ENCODE measurements at places on chromosomes 7 and 10.

DNA sequence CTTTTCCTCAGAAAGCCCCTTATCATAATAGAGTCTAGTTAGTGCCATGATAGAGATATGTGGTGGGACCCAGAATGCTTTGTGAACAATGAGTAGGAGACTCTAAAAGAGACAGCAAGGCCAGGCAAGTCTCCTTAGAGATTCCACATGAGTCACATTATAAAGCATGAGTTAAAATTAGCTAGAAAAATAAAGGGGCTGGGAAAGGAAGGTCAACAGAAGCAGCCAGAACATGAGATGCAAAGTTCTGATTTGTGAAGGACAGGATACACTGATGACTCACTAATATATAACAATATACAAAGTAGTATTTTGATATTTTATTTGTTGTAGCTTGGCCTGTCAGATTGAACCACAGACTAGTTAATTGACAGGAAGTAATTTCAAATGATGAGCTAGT, 25.3 kb upstream of the SNX13 start:
- peak; percentile 69 for DNase-seq

- DNase-seq, result peak; percentile 1
These were observed 541 bp downstream of the ELMO1 start for GRCh38 chr7:37448011-37448635.

DNA sequence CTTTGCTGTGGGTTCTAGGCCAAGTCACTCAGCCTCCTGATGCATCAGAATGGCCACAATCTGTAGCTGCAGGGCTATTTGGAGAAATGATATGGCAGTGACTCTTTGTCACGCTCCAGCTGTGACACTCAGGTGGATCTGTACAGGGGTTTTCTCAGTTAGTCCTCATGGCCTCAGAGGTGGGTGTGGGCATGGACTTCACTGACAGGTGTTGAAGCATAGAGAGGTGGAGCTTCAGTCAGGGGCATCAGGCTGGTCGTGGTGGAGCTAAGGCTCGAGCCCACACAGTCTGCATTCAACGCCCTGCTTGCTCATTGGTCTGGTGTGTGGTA, 21.2 kb downstream of the PALD1 start:
- DNase-seq, result no peak

- peak; percentile 80 for DNase-seq
These were observed 1.1 kb upstream of the HOXA1 start for GRCh38 chr7:27096768-27097514.

- no peak for DNase-seq
These were observed 149.4 kb upstream of the ZMIZ1 start for GRCh38 chr10:78919181-78919966.

- peak; percentile 31 for DNase-seq
These were observed 144.7 kb downstream of the PFKFB3 start for GRCh38 chr10:6347391-6347951.

DNA sequence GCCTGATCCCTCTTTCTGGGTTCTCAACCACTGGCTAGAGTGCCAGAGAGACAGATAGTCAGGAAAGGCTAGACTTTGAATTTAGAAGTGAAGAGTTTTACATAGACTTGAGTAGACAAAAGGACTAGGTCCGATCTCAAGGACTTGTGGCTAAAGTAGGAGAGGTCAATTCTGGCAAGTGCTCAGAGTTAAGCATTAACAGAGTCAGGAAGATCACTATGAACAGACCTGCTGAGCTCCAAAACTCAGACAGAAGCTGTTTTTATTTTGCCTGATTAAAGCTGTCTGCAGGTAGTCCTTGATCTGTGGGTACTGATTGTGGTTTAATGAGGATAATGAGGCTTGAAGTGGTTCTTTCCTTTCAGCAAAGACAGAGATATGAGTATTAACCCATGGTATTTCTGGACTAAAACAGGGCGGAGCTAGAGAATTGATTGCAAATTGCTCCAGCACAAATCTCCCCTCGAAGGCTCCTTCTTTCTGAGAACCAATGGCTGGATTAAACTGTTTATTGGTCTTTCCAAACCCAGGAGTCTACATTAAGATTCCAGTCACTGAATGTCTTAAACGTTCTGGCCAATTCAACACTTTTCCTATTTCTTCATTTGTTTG, 423.2 kb downstream of the IPMK start:
- no peak for DNase-seq

DNA sequence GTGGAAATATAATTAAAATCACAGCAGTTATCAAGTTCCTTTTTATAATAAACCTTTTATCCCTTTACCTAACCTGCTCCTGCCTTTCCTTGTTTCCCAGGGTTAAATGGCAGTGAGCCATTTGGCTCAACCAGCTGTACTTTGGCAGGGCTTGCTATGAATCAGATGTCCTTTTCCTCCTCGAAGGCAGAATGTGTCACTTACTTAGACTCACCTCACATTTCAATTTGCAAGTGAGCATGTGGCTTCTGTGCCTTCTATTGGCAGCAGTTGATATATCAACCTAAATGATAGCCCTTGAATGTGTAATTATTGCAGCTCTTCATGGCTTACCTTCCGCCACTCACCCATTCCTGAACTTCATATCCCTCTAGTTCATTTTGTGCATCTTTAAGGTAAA, 301.7 kb downstream of the CSTF2T start:
- DNase-seq, result peak; percentile 91

DNA sequence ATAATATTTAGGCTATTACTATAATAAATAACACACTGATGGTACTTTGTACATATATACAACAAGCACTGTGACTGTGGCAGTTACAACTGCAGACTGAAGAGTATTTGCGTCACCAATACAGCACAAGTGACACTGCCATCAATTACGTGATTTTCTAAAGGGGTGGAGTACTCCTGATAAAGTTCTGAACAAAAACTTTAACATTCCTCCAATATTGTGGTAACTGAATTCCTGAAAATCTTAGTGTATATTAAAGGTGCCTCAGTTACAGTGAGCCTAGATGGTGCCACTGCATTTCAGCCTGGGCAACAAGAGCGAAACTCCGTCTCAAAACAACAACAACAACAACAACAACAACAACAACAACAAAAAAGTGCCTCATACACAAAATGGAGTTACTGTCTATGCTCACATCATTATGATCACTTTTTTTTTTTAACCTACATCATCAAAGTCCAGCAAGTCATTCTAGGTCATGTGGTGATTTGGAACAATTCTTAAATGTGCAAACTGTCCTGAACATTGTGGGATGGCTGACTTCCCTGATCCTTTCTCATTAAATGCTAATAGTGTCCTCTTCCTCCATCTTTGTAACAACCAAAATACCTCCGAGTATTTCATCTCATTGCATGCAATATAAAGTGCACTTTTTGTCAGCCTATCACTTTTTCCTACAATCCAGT, 15.1 kb downstream of the BRAF start:
- no peak for DNase-seq

GRCh38 chr7:19051767-19052375, 65.6 kb downstream of the TWIST1 start:
- peak; percentile 20 for DNase-seq

DNA sequence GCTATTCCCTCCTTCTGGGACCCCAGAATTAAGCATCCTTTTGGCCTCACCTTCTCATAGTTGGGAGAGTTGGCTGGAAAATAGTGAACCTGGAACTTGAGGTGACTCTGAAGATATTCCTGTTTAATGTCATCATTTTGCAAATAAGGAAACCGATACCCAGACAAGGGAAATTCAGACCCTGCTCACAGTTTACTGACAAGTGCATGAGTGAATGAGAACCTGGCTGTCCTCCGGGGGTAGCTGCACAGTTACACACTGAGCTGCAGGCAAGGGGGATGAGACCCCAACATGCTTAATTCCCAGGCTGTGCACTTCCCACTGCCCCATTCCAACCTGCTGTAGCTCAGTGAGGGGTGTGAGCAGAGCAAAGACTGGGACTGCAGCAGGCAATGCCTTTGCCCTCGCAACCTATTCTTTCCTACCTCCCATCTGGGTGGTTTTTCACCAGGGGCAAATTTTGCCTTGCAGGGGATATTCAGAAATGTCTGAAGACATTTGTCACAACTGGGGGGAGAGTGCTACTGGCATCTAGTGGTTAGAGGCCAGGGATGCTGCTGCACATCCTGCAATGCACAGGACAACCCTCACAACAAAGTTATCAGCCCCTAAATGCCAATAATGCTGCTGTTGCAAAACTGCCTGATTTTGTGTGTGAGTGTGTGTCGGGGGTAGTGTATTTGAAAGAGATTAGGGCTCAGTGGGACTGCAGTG, 136.2 kb downstream of the SORCS3 start:
- no peak for DNase-seq

DNA sequence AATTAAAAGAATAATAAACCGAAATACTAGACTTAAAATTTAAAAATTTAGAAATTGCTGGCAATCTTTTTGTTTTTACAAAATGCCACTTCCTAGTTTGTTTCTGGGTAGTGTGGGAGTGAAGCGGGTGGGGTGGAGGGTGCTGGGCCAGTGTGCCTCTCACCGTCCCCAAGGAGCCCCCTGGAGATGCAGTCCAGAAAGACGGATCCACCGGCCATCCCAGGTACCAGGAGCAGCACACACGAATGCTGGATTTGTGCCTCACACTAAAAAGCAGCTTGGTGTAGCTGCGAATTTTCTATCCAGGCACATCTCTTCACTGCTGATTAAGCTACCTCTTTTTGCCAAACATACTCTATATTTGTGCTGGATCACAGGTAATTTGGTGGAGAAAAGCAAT, 618.1 kb downstream of the DNAJB6 start:
- DNase-seq, result no peak

DNA sequence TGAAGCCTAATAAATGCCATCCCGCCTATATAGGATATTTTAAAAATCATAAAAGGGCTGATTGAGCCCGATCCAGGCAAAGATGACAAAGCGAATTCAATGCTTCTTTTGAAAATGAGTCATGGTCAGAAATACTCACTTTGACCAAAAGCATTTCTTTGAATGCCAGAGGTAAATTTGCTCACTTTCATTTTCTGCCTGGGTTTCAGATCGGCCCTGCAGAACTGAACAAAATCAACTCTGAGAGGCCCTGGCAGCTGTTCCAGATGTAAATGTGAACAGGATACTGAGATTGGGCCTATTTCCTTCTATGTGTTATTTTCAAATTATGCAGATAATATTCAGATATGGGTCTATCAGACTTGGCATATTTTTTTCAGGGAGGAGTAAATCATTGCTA, 114.8 kb upstream of the ARID5B start:
- peak; percentile 64 for DNase-seq

- no peak for DNase-seq
These were observed 23.9 kb downstream of the DRGX start for GRCh38 chr10:49371967-49372366.
